ENCODE measurements at places on chromosomes 4 and X.

DNA sequence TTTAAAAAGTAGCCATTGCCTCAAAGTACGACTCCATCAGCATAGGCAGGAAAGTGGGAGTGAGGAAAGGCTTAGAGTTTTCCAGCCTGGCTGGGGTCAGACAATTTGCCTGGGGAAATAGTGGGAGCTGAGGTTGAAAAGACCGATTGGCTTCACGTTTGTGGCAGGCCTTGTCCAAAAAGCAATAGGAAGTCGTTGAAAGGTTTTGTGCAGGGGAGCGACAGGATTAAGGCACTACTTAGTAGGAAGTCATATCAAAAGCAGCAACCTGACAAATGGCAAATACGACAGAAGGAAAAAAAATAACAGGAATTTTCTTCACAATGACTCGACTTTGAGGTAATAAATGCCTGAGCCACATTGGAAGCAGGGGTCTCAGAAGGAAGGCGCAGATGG lies 691 bp upstream of the EREG start:
- DNase-seq = no peak

- no peak for DNase-seq
Observed at GRCh38 chr4:157887316-157887715, 285.5 kb downstream of the GASK1B start.

DNA sequence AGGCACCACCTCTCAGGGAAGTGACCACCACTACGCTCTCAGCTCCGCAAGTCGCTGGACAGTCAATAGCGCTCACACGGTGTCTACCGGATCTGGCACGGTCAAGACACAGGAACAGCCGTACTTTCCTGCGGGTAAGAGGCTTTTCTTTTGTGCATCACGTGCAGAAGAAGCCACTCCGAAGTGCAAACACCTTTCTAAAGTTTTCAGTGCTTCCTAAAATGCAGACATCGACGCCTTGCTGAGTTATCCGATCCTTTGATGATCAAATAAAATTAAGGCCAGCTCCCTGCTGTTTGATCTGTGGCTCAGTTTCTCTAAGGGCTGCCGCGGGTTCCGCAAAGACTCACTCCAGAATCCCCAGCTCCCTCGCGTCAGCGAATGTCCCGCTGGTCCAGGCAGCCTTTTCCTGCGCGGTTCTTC lies 71.8 kb downstream of the FBXO8 start:
- no peak for DNase-seq

DNA sequence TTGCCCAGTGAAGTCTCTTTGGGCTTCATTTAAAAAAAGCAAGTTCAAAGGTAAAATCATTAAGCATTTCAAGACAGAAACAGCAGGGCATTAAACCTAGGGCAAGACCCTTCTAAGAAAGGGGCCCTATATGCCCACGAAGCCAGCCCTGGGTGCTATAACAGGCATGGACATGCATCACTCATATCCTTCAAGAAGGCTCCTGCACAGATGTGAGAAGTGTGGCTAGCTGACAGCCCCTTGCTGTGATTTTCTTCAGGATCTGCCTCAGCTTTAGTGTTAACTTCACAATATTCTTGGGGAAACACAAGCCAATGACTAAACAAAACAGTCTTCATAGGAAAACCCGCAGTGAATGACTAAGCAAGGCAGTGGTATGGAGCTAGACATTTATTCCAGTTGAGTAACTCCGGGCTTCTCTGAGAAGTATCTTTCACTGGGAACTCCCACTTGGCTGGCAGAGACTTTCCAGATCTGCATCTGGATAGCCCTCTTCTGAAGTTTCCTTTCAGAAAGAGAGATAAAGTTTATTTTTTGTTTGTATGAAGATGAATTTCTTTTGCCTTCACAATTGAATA lies 11.9 kb upstream of the MAOA start:
- DNase-seq = no peak

- DNase-seq = no peak
Observed at GRCh38 chr4:156422576-156422975, 468.9 kb upstream of the CTSO start.

DNA sequence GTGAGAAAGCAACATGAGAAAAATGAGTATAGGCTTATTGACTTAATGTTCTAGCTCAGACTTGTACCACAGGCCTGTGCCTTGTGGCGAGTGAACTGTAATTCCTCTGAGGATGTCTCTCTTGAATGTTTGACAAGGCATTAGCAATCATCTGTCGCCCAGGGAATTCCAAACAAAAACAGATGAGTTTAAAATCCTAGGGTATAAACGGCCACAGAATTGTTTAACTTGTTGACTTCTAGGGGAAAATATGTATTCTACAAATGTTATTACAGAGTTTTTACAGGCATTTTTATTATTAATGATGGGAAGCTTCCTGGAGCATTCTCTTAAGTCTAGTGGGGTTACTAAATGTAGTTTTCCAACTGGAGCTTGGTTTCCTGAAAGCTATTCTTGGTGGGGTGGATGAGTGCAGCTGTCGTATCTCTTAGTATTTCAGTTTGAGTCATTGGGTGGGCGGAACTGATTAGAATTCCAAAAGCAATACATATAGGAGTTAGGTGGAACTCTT lies 40.6 kb downstream of the ARHGAP10 start:
- no peak for DNase-seq

- DNase-seq = no peak
Observed at GRCh38 chr4:54499308-54500074, 158.3 kb upstream of the KIT start.

GRCh38 chr4:116638592-116638991 lies 446.8 kb downstream of the TRAM1L1 start:
- no peak for DNase-seq

DNA sequence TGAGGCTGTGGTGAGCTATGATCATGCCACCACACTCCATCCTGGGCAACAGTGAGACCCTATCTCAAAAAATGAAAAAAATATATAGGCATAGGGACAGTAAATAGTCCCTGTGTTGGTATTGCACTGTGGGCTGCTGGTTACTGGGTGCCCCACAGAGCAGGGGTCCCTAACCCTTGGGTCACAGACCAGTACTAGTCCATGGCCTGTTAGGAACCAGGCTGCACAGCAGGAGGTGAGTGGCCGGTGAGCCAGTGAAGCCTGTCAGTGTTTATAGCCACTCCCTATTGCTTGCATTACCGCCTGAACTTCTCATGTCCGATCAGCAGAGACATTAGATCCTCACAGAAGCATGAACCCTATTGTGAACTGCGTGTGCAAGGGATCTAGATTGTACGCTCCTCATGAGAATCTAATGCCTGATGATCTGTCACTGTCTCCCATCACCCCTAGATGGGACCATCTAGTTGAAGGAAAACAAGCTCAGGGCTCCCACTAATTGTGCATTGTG lies 106.5 kb downstream of the TNIP2 start:
- no peak for DNase-seq

DNA sequence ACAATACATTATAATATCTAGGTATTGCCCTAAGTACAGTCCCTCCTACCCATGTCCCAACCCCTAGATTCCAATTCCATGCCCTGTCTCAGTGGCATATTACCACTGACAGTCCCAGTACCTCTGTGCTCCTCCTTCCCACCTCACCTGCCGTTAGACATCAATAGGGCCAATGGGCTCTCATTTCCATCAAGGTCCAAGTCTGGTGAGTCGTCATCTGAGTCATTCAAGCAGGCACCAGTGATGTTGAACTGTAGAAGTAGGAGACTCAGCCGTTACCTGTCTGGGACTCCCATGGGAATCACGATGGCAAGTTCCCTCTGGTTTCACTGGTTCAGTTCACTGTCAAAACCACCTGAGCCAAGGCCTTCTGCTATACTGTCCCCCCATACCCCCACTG lies 51.7 kb downstream of the PHF8 start:
- no peak for DNase-seq

DNA sequence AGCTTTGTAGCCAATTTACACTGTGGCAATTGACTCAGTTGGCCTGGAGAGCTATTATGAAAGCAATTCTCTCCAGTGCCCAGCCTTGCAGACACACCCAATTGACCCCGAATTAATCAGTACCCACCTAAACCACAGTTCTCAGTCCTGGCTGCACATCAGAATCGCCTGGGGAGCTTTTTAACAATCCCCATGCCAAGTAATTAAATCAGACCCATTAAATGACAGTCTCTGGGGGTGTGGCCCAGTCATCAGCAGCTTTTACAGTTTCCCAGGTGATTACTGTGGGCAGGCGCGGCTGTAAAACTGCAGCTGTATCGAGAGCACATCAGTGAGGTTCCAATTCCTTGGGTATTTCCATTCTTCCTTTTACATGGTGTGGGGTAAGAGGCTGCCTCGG lies 460.9 kb upstream of the FAT1 start:
- no peak for DNase-seq

DNA sequence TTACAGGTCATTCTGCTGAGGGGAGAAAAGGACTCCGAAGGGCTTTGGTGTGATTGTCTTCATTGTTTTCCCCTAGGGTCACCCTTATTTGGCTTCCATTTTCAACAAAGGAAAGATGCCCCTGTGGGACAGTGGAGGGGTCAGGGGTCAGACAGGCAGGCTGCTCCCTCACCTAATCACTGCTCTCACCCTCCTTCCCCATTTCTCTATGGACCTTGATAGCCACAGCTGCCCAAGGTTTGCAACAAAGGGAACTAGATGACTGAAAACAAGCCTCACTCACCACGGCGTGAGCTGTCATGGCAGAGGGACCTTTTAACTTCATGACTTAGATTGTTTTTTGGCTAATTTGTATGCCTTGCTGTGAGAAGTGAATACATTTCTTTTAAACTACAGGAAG lies 40.7 kb downstream of the C4orf51 start:
- DNase-seq = no peak

DNA sequence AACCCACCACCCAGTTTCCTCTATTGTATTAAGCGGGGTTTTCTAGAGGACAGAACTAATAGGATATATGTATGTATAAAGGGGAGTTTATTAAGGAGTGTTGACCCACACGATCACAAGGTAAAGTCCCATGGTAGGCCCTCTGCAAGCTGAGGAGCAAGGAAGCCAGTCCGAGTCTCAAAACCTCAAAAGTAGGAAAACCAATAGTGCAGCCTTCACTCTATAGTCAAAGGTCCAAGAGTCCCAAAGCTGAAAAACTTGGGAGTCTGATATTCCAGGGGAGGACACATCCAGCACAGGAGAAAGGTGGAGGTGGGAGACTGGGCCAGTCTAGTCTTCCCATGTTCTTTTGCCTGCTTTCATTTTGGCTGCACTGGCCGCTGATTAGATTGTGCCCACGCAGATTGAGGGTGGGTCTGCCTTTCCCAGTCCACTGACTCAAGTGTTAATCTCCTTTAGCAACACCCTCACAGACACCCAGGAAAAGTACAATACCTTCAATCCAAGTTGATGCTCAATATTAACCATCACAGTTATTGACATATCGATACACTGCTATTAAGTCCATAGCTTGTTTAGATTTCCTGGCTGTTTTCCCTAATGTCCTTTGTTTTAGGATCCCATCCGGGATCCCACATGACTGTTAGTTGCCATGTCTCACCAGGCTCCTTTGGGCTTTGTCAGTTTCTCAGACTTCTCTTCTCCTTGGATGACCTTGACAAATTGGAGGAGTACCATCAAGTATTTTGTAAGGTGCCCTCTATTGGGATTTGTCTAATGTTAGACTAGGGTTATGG lies 12.2 kb downstream of the UCHL1 start:
- DNase-seq = no peak

DNA sequence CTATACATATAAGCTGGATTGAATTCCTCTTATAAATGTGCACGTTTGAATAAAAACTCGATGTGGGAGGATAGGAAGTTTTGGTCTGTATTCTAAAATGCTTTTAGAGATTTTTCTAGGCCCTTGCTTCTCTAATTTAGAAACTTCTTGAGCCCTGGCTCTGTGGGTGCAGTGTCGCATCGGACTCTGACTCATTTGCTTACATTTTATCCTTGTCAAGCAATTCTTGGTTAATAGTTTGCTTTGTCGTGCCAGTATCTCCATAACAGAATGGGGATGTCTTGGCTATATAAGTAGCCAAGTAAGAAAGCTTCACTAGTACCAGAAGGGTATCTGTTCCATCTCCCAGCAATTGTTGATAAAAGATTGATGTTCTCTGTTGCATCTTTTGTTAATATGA lies 10.7 kb downstream of the SGMS2 start:
- no peak for DNase-seq

- no peak for DNase-seq
Observed at GRCh38 chrX:111336141-111336540, 65.9 kb upstream of the CAPN6 start.

DNA sequence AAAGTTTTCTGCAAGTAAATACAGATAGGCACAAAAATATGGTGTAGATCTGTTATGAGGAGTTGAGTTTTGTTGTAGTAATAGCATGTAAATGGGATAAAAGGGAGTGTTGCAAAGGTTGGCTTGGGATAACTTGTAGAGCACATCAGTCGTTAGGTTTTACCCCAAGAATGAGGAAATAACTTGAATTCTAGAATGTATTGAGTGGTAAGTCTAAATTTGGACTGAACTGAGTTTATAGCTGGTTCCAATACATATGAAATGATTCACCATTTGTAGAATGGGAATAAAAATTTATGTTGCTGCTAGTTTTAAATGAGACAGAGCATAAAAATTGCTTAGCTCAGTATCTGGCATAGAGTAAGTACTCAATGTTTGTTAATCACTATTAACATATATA lies 719.2 kb downstream of the FSTL5 start:
- DNase-seq = no peak

- no peak for DNase-seq
Observed at GRCh38 chr4:36006226-36006625, 238.1 kb downstream of the ARAP2 start.

DNA sequence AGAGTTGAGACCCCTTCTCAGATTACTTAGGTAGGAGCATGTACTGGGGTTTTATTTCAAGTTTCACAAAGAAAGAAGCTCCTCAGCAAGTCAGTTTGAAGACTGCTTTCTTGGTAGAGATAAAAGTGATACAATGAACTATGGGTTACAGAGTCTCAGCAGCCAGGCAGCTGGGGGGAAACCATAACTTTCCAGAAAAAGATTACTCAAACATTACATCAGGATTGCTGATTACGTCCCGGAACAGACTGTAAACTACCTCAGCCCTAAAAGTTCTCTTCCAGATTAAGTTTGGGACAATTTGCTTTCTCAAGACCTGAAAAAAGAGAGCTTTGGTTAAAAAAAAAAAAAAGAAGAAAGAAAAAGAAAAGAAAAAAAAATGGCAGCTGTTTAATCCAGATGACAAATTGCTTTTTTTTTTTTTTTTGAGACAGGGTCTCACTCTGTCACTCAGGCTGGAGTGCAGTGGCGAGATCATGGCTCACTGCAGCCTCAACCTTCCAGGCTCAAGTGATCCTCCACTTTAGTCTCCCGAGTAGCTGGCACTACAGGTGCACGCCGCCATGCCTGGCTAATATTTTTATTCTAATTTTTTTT lies 16.6 kb downstream of the SAT1 start:
- DNase-seq = no peak

GRCh38 chrX:53580742-53581504 lies 105.6 kb downstream of the HUWE1 start:
- no peak for DNase-seq

GRCh38 chr4:188821500-188821899 lies 682.3 kb downstream of the TRIML1 start:
- no peak for DNase-seq

- DNase-seq = no peak
Observed at GRCh38 chr4:183950536-183950935, 45.4 kb downstream of the STOX2 start.
